B cell (primary cell): ENCODE measurements at places on chromosomes 5 and 9. TPM values are rescaled to one million over a fixed set of nuclear protein-coding genes. Genes with fewer than 3 reads are reported as not detected.
A peak's percentile ranks its signal among the peaks of the same experiment; 100 is the strongest.

DNA sequence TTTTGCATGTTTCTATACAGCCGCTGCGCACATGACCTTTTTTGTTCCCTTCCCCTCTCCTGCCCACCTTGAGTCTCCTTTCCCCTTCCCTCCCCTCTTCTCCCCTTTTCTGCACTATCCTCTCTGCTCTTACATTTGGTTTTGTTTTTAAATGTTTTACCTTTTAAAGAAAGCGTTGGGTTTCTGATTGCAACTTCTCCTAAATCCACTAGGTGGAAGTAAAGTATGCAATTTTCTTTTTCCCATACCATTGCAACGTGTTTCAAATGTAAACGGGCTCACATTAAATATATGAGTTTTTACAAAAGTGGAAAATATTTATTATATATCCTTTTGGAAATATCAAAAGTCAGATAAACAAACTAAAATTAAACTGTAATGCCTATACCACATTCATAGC lies 500.9 kb downstream of the DIRAS2 start:
- DNase-seq, result peak; percentile 61

GRCh38 chr9:108442627-108443018 lies 413.2 kb downstream of the ACTL7B start:
- DNase-seq, result no peak

DNA sequence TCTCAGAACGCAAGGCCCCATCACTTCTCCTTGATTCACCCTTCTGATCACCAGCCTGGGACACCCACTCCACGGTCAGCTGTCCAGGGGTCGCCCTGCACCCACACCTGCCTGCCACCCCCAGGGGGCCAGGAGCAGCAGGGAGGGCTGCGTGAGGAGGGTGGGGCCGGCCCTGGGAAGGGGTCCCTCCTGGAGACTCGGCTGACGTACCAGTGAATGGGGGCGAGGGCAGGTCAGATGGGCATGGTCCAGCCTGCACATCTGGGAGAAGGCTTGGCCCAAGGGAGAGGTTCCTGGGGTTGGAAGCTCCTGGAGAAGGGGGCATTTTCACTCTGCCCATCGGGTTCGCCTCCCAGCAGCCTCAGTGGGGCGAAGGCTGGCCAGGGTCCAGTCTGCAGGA lies 21.8 kb upstream of the SARDH start:
- no peak for DNase-seq

Gene FOXD1
- total RNA-seq, result 0.44 and 0.49 TPM in 2 replicates

- DNase-seq, result no peak
Measured at GRCh38 chr9:9799287-9799686, 813.5 kb downstream of the PTPRD start.

DNA sequence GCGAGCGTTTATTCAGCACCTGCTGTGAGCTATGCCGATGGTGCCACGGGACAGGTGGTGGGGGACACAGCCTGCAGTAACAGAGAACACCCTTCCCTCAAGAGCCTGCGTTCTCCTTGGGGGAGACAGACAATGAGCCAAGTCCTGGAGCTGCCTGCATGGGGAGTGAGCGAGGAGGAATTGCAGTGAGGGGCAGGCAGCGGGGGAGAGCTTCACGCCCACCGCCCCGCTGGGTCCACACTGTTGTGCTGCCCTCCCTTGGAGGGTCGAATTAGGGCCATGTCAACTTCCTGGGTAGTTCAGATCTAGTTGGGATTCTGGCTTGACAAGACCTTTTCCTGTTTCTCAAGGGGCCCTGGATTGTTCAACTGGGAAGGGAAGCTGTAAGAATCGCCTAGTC lies 55.5 kb upstream of the N4BP3 start:
- no peak for DNase-seq

GRCh38 chr5:2577312-2578036 lies 174.0 kb downstream of the IRX2 start:
- DNase-seq, result no peak

Gene PCDHA5
- not detected in 2 replicates for total RNA-seq

Gene PHF24
- not detected in 2 replicates for total RNA-seq

DNA sequence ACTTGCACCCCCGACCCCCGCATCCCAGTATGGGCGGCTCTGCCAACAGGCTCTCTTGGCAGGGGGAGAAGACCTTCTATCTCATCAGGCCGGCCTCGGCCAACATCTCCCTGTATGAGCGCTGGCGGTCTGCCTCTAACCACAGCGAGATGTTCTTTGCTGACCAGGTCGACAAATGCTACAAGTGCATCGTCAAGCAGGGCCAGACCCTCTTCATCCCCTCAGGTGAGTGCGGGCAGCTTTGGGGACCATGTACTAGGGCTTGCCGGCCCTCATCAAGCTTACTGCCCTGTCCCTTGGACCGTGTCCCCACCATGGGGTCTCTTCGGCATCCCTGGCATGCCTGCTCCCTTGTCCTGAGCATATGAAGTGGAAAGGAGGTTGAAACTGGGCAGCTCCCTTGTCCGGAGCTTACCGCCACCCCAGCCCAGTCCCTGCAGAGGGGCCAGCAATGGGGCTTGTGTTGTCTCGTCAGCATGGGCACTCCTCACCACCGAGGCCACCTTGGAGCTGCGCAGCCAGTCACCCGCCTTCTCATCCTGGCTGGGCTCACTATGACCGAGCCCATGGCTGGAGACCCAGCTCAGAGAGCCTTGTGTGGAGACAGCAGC lies 78.1 kb downstream of the PHF2 start:
- no peak for DNase-seq

DNA sequence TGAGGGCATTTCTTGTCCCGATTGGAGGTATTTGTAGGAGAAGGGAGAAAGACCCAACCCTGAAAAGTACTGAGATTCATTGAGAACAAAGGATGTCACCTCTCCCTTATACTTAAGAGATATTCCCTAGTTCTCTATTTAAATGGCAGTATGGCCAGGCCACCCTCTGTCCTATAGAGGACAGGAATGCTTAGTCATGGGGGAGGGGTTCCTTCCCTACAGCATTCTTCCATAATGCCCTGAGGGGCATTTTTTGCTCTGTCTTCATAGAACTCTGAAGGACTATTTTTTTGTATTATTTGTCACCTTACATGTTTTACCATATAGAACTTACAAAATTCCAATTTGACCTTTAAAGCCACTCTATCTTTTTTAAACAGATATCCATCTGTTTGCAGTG lies 176.3 kb downstream of the TMEM161B start:
- no peak for DNase-seq

Gene TMEM171
- not detected in 2 replicates for total RNA-seq

Gene SPRY4
- total RNA-seq, result not detected in 2 replicates

DNA sequence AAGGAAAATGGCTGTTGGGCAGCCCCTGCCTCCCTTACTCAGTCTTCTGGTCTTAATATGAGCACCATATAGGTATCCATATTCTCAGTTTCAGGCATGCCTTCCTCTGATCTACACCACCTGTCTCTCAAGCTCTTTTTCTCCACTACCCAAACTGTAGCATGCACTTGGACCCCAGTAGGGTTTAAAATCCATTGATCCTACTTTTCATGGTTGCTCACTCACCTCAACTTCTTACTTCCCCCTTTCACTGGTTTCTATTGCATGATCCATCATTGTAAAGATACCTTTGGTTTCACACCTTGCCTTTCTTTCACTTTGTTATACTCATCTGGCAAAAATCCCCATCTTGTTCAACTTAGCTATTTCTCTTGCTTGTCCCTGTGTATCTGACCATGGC lies 159.4 kb downstream of the KDM4C start:
- peak; percentile 19 for DNase-seq

GRCh38 chr5:134133188-134133994 lies 18.9 kb downstream of the TCF7 start:
- DNase-seq, result peak; percentile 21

DNA sequence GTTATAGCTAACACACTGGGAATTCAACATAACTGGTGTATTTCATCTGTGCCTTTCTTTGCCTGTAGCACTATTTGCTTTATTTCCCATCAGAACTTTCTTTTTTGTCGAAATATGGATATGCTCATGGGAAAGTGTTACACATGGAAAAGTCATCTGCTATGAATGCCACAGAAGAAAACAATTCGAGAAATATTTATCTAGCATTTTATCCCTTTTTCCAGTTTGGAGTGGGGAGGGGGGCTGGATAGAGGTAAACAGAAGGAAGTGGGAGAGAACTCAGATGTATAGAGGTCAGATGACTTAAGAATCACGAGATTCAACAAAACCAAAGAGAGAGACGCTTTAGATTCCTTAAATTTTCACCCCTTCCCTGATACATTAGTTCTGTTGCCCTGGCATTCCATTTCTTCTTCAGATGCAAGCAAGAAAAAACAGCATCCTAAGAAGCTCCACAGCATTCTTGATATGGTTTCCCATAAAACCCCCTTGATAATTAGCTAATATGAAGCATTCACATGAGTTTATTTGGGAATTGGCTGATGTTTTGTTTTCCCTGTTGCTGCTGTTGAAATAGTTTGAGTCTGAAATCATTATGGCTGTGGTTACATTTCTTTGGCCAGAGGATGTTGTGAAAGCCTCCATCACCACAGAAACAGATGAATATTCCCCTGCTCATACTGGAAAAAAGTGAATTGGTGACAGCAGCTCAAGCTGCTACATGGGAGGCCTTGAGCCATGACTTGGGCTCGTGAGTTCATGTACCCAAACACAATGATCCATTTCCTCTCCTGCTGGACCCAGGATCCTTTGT lies 335.8 kb upstream of the DAB2 start:
- no peak for DNase-seq

DNA sequence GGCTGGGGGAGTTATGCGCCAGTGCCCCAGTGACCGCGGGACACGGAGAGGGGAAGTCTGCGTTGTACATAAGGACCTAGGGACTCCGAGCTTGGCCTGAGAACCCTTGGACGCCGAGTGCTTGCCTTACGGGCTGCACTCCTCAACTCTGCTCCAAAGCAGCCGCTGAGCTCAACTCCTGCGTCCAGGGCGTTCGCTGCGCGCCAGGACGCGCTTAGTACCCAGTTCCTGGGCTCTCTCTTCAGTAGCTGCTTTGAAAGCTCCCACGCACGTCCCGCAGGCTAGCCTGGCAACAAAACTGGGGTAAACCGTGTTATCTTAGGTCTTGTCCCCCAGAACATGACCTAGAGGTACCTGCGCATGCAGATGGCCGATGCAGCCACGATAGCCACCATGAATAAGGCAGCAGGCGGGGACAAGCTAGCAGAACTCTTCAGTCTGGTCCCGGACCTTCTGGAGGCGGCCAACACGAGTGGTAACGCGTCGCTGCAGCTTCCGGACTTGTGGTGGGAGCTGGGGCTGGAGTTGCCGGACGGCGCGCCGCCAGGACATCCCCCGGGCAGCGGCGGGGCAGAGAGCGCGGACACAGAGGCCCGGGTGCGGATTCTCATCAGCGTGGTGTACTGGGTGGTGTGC lies at the start of gene RXFP3:
Gene RXFP3 (plus strand): TSS at position 6 of the 636 bp plus-strand sequence. CDS start 355 bp downstream, at position 361.
- no peak for DNase-seq

DNA sequence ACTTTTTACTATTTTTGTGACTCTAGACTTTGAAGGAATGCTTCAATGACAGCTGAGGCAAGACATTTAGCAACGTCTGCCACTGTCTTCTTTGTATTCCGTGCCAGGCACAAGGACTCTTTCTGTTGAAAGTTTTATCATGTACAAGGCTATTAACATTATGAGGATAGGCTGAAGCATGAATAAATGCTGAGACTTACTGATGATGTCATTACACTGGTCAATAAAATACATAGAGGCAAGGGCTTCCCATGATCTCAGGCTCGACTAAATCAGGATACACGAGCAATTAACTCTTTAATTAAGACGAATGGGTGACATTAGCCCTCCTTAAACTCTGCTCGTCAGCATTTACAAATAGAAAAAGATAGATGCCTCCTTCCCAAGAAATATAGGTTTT lies 1393.3 kb upstream of the WWC1 start:
- no peak for DNase-seq

DNA sequence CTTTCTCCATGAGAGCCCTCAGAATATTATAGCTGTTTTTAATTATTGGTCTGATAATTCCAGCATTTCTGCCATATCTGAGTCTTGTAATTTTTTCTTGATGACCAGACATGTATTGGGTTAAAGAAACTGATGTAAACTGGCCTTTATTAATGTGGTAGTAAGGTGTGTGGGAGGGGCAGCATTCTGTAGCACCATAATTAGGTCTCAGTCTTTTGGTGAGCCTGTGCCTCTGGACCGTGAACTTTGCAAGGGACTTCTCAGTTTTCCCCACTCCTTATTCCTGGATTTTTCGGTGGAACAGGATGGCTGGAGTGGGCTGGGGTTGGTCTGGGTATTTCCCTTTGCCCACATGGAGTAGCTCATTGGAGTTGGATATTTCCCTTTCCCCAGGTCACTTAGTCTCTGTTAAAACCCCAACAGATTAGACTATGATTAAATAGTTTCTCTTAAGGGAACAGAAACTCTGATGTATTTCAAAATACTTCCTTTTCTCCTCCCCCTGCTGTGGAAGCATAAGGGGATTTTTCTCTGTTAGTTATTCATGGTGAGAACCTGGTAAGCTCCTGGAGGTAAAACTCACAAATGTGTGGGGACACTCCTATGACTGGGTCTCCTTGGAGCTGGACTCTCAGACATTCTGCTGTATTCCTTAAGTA lies 52.4 kb downstream of the FSD1L start:
- peak; percentile 60 for DNase-seq

- DNase-seq, result no peak
Measured at GRCh38 chr9:125652759-125653158, 54.2 kb downstream of the MAPKAP1 start.

GRCh38 chr5:19547640-19548039 lies 440.4 kb downstream of the CDH18 start:
- no peak for DNase-seq

DNA sequence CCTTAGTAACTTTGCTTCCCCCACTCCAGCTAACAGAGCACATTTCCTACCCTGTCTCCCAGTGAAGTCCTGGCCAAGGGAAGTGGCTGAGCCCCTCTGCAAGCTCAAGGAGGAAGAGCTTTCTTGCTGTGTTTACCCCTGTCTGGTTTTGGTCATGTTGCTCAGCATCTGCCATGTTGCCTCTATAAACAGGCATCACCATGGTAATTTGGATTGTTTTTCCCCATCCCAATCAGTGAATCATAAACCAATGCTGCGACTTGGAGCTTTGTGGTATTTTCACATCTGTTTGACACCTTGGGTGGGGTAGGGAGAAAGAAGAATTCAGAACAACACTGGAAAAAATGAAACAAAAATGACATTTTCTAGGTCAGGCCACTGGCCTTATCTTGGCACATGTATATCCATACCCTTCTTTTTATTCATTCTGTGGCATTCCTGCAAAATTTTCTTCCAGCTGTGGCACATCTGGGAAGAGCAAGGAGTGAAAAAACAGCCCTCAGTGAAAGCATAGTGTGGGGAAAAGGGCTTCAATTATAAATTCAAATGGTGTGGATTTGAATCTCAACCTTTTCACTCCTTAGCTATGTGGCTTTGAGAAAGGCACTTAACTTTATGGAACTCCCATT lies 42.5 kb downstream of the SLIT3 start:
- DNase-seq, result no peak

Gene SLC6A7
- not detected in 2 replicates for total RNA-seq

Gene UGT3A2
- not detected in 2 replicates for total RNA-seq

DNA sequence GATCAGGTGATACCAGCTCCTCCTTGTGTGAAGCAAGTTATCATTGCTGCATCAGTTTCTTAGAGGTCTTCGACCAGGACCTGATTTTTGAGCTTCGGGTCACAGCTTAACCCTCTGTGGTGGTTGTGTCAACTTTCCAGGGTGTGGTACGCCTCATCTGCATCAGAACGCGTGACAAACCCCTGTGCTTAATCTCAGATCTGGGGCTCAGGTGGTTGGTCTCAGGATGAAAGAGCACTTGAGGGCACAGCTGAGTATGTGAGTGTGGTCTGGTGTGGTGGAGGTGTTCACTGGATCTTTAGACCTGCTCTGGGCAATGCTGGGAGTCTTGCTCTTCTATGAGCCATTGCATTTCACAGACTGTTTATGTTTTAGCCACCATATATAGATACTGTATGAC lies 64.1 kb downstream of the OSTF1 start:
- DNase-seq, result no peak
